MM.1S (cell line): ENCODE measurements at places on chromosomes 11 and 22.

GRCh38 chr11:130617001-130617400 lies 168.6 kb downstream of the ADAMTS15 start:
- DNase-seq, result no peak

DNA sequence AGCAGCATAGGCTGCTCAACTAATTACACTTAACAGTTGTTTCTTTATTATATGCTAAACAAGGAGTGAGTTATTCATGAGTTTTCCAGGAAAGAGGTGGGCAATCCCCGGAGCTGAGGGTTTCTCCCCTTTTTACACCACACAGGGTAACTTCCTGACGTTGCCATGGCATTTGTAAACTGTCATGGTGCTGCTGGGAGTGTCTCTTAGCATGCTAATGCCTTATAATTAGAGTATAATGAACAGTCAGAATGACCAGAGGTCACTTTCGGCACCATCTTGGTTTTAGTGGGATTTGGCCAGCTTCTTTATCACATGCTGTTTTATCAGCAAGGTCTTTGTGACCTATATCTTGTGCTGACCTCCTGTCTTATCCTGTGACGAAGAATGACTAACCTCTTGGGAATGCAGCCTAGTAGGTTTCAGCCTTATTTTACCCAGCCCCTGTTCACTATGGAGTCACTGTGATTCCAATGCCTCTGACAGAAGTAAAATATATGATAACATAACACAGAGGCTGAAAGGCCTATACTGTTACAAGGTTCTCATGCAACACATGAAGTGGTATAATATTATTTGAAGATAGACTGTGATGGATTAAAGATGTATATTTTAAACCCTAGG lies 41.3 kb upstream of the RDX start:
- no peak for DNase-seq

DNA sequence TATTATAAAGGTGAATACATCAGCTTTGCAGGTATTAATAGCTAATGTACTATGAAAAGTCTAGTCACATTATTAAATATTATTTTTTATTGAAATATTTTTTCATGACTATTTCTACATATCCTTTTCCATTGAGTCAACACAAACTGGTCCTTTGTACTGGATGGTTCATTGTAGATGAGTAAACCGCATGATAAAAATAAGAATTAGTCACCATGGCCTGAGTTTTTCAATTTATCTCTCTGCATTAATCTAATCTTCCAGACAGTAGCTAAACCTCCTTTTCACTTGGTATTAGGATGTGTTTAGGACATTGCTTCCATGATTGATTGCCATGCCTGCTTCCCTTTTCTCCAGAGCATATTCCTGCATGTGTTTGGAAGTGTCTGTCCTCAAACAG lies 439.4 kb upstream of the ARHGAP42 start:
- DNase-seq, result no peak

DNA sequence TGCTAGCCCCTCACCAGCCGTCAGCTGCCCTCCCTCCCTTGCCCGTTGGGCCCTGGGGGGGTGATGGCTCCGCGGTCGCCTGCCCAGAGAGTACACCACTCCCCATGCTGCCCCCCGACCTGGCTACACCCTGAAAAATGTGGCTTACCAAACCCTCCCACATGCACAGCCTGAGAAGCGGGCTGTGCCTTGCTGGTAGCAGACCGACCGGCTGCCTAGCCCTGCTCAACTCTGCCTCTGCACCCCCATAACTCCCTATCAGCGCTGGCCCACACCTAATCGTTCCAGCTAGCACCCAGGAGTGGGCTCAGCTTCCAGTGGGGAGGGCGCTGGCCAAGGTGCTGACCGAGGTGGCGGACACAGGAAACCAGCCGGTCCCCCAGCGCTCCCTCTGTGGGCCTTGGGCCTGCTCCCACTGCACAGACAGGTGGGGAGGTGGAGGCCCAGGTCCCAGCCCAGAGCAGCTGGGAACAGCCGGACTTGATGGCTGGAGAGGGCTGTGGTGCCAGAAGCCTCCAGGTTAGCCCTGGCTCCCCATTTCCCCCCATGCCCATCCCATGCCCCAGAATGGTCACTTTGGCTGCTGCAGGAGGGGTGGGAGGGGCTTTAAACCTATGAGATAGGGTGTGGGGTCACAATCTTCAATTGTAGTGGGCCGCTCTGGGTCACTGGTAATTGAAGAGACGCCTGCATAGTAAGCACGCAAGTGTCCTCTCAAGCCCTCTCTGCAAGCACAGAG lies 32.1 kb upstream of the PRODH start:
- no peak for DNase-seq

DNA sequence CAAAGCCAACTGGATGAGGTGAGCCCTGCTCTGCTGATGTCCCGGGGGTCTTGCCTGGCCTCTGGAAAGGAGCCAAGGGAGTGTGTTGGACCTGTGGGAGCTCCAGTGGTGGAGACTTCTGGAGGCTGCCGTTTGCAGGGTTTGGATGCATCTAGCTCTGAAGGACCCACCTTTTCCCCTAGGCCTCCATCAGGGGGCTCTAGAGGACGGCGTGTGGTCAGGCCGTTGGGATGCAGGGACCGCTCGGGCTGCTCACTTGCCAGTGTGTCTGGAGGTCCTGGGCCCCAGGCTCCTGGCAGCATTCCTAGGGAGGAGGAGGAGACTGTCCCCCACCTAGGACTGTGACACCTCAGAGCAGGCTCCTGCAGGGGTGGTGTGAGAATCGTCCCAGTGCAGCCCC lies 58.3 kb downstream of the PRDM11 start:
- DNase-seq, result no peak

- DNase-seq, result no peak
Measured at GRCh38 chr11:19980388-19980787, 179.9 kb downstream of the DBX1 start.

DNA sequence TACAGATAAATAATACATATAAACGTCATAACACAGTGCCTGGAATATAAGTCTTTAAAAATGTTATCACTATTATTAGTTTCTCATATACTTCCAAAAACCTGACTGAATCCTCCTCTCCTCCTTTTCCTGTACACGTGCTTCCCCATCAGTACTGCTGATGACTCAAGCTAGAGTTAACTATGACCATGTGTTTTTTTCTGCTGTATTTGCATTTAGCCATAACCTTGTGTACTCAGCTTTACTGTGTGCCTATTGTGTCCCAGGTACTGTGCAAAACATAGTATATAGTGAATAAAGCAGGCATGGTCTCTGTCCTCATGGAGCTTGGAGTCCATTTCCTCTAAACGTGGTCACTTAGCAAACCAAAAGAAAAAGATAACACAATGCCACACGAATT lies 56.5 kb upstream of the ARHGAP32 start:
- DNase-seq, result no peak

DNA sequence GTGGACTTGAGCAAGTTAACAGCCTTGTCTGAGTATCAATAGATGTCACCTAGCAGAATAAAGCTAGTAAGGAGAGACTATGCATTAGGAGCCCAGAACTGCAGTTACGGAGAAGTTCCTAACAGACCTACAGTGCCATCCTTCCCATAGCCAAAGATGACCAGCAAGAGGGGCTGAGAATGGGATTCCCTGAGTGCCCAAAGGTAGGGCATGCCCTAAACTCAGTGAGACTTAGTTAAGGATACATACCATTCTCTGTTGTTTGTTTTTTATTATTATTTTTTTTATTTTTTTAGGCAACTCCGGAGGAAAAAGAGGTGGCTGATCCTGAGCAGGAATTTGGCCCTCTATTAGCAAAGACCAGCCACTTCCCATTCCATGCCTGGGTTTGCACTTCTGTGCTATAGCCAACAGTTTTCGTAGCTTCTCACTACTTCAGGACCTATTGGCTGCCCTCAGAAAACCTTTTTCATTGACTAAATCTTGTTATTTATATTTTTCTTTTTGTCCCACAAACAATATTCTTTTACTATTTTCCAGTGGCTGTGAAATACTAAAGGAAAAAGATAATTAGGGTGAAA lies 33.3 kb upstream of the CCDC34 start:
- no peak for DNase-seq

DNA sequence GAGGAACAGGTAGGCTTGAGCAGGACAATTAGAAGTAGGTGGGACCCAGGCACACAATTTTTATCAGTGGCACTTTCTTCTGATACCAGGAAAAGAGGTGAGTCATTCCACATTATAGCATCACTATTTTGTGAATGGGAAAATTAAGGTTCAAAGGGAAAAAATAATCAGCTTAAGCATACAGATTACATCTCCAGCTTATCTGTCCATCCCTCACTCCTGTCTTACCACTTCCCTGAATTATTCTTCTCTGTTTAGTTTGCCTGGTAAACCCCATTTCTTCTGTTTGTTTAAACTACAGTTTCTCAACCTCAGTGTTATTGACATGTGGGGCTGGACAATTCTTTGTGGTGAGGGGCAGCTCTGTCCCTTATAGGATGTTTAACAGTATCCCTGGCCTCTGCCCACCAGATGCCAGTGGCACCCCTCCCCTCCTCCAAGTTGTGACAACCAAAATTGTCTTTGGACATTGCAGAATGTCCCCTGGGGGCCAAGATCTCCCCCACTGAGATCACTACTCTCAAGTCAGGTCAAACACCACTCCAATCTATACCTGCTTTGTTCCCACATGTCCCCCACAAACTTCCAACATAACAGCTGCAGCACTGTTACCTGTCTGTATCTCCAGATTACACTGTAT lies 8.5 kb upstream of the XBP1 start:
- no peak for DNase-seq

DNA sequence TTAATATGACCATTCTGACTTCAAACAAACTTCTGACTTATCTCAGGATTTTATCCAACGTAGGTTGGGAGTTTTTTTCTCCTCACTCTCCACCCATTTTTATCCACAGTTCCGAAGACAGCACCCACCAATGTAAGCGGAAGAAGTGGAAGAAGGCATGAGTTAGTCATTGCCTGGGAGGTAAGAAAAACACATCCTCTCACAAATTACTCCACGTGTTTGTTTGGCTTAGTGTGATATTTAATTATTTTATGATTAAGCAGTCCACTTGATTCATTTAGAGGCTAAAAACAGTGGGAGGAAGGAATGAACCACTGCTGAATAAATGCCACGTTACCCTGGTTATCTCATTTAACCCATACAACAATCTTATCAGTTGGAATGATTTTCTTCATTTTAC lies 389.6 kb upstream of the ARHGAP42 start:
- DNase-seq, result no peak

DNA sequence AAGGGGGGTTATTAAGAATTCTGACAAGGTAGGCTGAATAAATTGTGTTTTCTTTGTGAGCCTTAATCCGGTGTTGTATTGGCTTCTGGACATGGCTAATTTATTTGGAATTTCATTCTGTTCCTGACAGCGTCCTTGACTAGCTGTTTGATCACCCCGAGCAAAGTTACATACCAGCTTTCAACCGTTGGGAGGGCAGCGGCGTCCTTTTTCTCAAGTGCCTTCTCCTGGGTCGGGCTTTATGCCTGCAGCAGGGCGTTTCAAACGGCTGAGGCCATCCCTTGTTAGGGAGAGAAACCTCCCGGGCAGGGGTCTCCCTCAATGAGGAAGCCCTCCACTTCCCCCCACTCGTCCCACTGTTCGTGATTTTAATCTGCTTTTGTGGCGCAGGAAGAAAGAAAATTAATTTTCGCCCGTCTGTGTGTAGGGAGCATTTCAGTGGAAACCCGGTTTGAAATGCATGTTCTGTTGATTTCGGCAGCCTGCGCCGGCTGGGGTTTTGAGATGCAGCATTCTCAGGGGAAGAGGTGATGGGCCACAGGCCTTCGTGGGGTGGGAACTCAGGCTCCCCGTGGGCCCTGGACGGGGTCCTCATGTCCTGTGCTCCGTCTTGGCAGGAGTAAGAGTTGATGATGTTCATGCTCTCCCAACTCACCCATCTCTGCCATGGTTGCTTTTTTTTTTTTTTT lies 2.9 kb upstream of the SMIM38 start:
- no peak for DNase-seq
